NCI-H1417 (cell line): ENCODE measurements at places on chromosomes 16 and 17.

DNA sequence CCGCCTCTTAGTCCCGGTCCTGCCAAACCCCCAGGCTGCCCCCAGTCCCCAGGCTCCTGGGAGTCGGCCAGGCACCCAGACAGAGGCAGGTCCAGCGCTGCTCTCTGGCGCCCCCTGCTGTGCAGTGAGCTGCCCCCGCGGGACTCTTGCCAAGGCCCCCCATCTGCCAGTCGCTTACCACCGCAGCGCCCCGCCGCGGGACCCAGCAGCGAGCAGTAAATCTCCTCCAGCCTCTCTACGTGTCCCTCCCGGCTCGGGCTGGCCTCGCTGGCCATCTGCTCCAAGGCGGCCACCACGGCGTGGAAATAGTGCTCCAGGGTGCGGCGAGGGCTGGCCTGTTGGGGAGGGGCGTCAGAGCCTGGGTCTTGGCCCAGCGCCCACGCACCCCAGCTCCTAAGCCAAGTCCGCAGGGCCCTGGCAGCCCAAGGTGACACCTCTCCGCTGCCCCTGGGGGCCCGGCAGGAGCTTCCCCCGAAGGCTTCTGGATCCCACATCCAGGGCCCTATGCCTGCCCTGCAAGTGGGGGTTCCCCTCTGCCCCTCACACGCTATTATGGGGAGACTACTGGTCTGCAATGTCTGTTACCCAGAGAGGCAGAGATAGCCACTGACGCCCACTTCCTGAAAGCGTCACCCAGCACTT lies 33.7 kb upstream of the MFSD6L start:
- no peak for DNase-seq

DNA sequence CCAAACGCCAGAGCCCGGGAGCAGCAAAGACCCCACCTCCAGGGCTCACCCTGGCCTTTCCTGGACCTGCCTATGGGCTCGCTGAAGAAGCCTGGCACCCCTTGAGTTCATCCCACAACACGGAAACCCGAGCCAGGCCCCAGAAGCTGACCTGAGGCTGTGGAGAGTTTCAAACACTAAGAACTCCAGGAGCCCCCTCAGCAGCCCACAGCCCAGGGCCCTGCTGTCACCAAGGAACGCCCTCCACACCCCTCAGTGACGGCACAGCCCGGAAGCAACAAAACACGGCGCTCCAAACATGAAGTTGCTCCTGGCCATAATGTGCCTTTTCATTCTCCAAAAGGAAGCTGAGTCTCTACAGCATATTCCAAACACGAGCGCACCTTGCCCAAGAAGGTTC lies 9.2 kb downstream of the SLC38A10 start:
- DNase-seq: no peak

DNA sequence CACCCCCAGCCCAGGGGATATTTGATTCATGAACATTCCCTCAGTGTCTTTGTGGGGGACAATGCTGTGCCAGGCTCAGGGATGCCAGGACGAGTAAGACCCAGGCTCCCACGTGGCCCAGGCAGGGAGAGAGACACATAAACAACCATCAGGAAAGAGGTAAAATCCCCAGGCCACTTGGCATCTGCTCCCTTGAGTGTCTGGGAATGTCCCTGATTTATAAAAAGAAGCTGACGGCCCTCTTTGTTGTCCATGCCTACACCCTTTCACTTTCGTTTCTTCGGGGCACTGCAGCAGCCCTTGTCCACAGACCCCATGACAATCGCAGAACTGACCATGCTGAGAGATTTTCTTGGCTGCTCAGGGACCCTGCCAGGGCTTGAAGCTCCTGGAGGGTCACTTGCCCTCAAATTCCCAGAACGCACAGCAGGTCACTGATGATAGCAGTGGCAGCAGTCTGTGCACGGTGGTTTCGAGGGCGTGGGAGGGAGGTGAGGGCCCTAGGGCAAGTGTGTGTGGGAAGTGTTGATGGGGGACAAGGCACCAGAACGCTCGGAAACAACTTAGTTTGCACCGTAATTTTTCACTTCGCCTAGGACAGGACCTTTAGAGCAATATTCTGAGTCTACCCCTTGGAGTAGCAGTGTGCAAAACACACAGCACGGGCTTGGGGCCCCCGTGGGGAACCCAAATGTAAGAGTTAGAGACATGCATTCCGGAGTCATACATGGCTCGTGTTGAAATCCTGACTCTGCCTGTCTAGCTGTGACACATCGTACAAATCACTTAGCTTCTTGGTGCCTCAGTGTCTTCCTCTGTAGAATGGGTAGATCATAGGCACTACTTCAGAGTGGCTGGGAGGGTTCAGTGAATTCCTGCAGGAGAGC lies 4.7 kb downstream of the NOD2 start:
- no peak for DNase-seq

DNA sequence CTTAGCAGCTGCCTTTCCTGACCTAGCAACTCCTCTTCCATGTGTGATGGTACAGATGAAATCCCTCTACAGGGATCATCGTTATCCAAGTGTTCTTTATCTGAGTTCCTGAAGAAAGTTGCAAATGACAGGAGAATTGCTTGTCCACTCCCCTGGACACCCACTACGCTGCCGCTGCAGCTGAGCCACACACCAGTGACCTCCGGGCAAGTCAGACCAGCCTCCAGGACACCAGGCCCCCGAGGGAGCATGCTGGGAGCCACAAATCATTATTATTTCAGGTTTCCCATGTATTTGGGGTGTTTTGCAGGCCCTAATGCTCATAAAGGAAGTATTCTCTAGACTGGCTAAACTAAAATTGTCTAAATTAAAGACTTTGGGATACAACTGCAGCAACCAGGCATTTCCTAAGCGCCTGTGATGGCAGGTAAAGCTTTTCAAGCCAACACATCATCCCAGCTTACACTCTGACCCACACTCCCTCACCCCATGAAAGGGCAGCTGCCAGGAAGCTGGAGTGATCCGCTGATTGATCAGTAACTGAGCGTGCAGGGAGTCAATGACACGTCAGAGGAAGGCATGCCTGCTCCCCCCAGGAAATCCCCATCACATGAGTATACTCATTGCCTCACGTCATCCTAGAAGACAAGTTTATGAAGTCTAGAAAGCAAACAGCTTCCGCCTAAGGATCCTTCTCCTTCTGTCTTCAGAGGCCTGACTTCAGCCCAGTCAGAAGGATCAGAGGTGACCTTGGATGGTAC lies 14.4 kb downstream of the FA2H start:
- no peak for DNase-seq

DNA sequence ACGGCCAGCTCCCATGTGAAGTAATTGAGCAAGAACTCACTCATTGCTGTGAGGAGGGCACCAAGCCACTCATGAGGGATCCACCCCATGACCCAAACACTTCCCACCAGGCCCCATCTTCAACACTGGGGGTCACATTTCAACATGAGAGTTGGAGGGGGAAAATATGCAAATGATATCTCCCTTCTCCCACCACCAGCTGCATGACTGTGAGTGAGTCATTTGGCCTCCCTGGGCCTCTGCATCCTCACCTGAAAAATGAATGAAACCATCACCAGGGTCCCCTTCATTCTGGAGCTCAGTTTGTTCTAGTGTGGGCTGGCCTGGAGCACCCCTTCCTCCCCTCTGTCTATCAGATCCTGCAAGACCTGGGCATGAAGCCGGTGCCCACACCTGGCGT lies 6.8 kb upstream of the MED9 start:
- no peak for DNase-seq

DNA sequence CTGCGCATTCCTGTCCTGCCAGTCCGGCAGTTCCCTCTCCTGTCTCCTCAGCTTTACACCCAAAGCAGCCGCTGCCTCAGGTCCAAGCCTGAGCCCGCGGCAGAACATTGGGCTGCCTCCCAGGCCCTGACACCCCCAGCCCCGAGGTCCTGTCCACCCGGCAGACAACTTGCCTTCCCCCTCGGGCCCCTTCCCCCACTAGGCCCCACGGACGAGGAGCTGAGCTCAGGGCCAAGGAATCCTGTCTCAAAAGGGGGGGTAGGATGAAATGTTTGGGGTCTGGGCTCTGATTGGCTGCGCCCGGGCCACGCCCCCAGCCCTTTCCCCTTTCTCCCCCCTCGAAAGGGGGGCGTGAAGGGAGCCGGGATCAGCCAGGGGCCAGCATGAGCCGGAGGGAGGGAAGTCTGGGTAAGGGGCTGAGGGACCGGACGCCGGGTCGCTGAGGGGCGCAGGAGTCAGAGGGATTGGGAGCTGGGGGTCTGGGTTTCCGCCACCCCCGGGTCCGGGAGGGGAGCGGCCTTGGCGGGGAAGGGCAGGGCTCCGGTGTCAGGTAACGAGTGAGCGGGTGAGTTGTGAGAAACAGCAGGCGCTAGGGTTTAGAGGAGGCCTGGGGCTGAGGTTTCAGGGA lies at the start of gene CTF1:
Gene CTF1, plus strand, starts transcription at position 354 of the 628 bp plus-strand sequence. Its CDS starts 30 bp downstream, at position 384.
- peak; percentile 21 for DNase-seq
